Fibroblast of gingiva (primary cell): ENCODE measurements at places on chromosomes 3 and 15.

DNA sequence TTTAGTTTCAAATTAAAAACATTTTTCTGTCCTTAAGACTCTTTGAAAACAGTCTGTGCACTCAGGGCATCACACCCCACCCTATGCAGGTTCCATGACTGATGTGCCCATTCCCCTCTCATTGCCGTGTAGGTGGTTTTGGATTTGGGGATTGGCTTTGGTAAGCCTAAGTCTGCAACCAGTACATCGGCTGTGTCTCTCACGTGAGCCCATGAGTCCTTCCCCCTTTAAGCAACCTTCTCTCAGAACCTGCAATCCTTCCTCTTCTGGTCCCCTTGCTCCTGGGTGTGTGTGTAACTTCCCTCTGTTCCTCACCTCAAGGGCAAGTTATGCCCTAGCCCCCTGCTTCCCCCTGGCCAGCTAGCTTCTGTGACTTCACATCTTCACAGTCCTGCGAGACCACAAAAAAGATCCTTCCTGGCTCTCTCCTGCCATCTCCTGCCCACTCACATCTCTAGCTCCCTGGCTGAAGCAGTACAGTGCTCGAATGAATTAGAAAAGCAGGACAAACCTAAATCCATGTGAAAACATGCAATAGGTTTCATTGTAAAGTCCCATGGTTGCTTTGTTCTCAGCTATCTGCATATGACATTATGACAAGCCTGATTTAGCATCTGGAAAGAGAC lies 126.7 kb downstream of the UACA start:
- DNase-seq: no peak

DNA sequence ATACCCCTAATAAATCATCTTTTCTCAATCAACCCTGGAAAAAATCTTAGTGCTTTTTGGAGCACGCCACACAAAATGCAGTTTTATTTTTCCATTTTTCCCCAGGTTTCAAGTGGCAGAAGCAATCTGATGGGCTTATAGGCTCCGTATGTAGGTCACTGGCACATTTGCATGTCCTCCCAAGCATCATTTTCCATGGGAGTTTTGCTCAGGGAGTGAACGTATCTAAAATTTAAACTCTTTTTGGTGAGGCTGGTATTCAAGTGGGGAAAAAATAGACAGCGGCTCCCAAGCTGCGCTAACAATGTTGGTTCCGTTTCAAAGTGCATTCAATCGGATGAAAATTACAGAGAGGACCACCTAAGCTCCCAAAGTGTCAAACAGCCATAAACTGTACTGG lies 233.4 kb downstream of the MEX3B start:
- DNase-seq: no peak

GRCh38 chr3:155112661-155113389 lies 32.7 kb downstream of the MME start:
- DNase-seq: no peak

- DNase-seq: no peak
These were observed 42.0 kb downstream of the RASA2 start for GRCh38 chr3:141528800-141529199.

DNA sequence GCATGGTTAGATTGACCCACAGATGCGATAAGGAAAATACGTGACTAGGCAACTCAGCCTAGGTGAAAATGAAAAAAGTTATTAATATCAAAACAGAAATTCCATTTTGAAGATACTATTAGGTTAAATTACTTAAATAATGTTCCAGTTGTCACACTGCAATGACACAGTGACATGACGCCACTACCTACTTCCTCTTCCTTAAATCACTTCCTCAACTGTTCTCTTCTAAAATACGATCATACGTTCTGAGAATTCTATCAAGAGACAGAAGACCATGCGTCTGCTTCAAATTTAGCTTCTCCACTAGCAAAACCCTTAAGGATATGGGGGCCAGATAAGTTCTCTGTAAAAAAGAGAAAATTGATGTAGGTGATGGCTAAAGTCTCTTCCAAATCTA lies 18.2 kb downstream of the CMTM6 start:
- no peak for DNase-seq

GRCh38 chr3:124745756-124746155 lies 15.5 kb downstream of the UMPS start:
- no peak for DNase-seq

GRCh38 chr3:21405671-21406667 lies 345.0 kb downstream of the ZNF385D start:
- DNase-seq: no peak

- no peak for DNase-seq
These were observed 1065.1 kb downstream of the AGBL1 start for GRCh38 chr15:87144775-87145174.

GRCh38 chr3:185927501-185928200 lies 10.2 kb downstream of the TRA2B start:
- DNase-seq: no peak

GRCh38 chr15:81311752-81312464 lies 12.0 kb downstream of the STARD5 start:
- DNase-seq: no peak

GRCh38 chr15:99907698-99908097 lies 174.5 kb upstream of the LYSMD4 start:
- DNase-seq: no peak

GRCh38 chr3:52240059-52240885 lies 1.3 kb upstream of the TWF2 start:
- peak; percentile 96 for DNase-seq

- peak; percentile 59 for DNase-seq
These were observed 127.3 kb upstream of the THBS1 start for GRCh38 chr15:39453620-39454019.

DNA sequence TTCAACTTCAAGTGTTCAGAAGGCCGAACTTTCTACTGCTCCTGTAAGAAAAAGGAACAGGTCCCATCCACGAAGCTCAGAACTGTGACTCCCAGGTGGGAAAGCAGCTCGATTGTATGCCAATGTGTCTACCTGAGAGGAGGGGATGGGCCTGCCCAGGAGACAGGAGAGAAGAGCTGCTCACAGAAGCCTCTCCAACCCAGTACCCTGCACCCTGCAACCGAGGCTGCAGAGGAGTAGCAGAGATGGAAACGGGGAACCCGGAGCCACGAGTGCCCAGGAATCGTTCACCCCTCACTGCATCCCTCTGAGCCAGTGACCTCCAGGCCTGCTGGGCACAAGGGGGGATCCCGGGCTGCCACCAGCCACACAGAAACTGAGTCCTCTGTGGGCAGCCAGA lies 86.5 kb upstream of the PRR23E start:
- DNase-seq: no peak

GRCh38 chr3:110528305-110529121 lies 543.1 kb upstream of the NECTIN3 start:
- no peak for DNase-seq

- DNase-seq: no peak
These were observed 112.2 kb upstream of the NANOGP8 start for GRCh38 chr15:35197306-35197705.

DNA sequence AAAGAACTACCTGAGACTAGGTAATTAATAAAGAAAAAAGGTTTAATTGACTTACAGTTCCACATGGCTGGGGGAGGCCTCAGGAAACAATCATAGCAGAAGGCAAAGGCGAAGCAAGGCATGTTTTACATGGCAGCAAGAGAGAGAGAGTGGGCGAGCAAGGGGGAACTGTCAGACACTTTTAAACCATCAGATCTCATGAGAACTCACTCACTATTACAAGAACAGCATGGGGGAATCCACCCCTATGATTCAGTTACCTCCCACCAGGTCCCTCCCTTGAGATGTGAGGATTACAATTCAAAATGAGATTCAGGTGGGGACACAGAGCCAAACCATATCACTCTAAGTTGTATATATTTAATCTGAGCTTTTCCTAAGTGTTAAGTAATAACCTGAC lies 79.0 kb upstream of the MLF1 start:
- no peak for DNase-seq

DNA sequence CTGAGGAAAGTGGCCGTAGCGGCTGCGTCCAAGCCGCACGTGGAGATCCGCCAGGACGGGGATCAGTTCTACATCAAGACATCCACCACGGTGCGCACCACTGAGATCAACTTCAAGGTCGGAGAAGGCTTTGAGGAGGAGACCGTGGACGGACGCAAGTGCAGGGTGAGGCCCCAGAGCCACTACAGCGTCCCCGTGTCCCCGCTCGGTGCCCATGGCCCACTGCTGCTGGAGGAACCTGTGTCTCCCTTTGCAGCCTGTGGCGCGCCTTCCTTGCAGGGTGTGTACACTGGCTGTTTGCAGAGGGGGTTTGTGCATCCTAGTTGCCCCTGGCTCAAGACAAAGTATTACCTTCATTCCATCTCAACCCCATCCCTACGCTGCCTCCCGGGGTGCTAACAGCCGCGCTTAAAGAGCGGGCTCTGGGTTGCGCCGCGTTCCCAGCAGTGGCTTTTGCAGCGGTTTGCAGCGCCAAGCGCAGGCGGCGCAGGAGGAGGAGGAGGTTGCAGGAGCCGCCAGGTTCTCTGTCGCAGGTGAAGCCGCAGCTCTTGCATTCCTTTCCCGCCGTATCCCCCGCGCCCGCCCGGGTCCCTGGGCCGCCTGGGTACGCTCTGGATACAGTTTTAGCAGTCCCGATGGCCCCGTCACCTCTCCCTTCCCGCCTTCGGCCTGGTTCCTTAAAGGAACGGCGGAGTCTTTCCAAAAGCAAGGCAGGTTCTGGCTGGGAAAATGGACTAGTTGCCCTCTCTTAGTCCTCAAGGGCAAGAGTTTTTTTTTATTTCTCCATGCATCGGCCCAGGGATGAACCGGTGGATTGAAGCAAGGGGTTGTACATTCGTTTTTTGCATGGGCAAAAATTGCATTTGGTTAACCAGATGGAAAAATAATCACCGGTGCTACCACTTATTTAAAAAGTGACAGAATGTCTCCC lies 1.2 kb downstream of the CRABP1 start:
- DNase-seq: no peak

GRCh38 chr3:168250415-168250861 lies 154.7 kb upstream of the GOLIM4 start:
- no peak for DNase-seq

DNA sequence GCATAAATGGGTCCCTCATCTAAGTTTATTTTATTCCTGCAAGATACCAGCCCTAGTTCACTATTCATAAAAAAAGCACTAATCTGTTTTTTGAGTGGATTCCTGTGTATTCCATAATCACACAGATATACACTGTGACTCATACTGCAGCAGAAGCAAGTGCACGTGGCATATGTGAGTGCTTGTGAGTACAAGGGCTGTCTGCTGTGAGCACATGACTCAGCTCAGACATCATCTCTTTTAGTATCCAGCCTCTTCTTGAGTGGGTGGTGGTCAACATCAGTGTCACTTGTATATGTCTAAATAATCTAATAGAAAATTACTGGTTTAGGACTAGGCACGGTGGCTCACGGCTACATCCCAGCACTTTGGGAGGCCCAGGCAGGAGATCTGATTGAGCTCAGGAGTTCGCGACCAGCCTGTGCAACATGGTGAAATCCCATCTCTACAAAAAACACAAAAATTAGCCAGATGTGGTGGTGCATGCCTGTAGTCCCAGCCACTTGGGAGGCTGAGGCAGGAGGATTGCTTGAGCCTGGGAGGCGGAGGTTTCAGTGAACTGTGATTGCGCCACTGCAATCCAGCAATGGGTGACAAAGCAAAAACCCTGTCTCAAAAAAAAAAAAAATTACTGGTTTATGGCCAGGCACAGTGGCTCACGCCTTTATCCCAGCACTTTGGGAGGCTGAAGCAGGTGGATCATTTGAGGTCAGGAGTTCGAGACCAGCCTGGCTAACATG lies 49.8 kb downstream of the NIPA2 start:
- DNase-seq: peak; percentile 89

GRCh38 chr3:127798716-127799115 lies 23.6 kb downstream of the MGLL start:
- DNase-seq: no peak

- no peak for DNase-seq
These were observed 362.7 kb upstream of the SUCLG2 start for GRCh38 chr3:68017069-68017468.

DNA sequence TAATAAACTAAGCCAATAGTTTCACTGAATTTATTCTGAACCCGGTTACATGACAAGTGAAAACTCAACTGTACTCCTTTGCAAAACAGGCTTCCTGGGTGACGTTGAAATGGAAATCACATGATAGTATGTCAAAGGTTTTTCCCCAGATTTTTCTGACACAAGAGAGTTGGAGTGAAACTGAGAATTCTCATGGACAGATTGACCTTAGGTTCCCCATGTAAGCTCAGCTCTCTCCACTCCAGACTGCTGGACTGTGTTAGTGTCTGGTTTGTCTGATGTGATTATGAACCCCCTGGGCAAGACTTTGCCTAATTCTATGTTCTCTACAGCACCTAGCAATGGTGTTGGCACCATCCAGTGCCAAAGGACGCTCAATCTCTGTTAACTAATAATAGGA lies 219.7 kb upstream of the COL8A1 start:
- no peak for DNase-seq

- no peak for DNase-seq
These were observed 3.9 kb downstream of the PRKCD start for GRCh38 chr3:53164911-53165310.

- DNase-seq: no peak
These were observed 7.6 kb downstream of the VHL start for GRCh38 chr3:10149226-10149625.

DNA sequence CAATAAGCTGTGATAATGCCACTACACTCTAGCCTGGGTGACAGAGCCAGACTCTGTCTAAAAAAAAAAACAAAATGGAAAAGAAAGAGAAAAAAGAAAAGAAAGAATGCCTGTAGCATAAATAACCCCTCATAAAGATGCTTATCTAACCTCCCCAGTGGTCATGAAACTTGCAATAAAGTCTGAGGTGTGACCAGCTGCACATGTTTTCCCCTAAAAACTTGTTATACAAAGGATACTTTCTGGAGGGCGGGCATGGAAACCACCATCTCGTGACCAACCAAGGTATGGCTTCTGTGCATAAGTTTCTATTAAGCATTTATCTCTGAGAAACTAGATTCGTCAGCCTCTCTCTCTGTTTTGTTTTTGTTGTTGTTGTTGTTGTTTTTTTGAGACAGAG lies 21.8 kb downstream of the CCDC32 start:
- DNase-seq: no peak

- peak; percentile 24 for DNase-seq
These were observed 460.7 kb downstream of the ROBO1 start for GRCh38 chr3:79306934-79307570.

DNA sequence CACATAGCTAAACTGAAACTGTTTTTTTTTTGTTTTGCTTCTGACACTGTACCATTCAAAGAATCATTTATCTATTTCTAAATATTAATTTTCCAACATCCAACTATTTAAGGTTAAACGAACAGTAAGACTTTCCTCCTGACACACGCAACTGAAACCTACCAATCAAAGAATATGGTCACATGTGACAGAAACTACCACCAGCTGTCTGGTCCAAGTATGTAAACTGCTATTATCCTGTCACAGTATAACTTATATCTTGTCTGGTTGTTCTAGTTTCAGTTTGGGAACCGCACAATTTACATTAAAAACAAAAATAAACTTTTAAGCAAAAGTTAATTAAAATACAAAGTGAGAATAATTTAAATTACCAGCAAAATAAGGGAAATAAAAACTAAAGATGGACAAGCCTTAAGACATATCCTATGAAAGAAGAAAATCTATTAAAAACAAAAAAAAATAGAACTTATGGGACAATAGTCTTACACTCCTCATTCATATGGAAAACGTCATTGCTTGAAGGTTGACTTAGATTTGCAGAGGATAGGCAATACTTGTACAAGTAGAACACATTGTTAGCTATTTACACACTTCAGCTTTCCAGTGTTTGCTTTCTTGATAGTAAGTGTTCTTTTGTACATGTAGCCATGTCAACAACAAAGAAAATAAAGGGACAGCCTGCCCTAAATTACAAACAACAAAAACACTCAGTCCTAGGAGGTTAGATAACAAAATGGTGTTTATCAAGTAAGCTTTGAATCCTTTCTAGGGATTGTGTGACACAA lies 26.8 kb upstream of the CHRM5 start:
- no peak for DNase-seq
